ENCODE measurements at places on chromosomes 3 and 15.

DNA sequence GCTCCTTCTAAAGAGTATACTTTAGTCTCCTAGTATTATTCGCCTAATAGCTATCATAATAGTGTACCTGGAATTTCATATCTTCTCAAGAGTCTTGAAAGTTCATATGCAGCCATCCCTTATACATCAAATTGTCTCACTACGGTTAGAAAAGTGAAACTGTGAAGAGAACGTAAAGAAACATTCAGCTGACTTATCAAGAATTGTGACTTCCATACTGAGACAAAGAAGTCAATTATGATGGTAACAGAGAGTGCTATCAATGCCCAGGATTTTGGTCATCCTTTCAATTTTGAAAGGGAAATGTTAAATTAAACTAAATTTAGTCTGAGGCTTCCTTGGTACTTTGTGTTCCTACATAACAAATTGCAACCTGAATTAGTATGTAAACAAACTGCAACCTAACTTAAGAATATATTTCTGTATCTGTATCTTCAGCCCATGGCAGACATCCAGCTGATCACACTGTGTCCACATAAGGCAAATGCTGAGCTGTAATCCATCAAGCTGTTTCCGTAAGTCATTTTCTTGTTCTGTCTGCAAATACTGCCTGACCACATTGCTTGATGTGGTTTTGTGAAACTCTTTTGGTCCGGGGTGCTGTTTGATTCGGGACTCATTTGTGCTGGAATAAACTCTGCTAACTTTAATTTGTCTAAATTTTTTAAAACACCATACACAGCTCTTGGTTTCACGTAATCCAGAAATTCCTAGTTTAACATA is 469.6 kb downstream of the SI start:
- DNase-seq: no peak

DNA sequence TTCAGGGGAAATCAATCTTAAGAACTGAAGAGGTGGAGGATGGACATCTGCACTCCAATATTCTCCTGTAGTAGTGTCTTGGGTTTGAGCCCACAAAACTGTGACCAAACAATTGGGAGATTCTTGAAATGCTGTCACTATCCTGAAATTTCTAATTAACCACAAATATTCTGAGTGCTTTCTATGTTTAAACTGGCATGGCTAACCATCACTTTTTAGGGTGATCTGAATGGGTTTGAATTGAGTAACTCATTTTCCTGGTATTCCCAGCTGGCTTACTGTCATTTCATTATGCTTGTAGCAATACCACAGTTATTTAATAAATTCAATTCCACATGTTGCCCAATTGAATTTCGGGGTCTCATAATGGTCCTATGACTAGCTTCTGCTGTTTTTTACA is 216.9 kb upstream of the DCBLD2 start:
- no peak for DNase-seq

DNA sequence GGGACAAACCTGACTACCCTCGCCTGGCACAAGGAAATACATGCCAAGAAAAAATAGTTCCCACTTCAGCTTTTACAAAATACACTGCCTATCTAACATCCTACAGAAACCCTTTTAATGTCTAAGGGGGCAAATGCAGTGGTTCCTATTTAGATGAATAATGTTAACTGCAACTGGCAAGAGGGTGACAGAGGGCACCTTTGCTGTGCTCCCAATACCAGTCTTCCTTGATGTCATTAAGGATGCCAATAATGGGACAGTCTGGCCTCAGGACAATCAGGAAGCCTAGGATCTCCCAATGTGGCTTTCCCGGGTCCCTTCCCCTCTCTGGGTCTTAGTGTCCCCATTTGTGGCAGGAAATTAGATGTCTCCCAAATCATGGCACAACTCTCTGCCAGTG is 13.9 kb downstream of the CSRNP1 start:
- no peak for DNase-seq

GRCh38 chr3:69648126-69648525 is 91.1 kb upstream of the MITF start:
- DNase-seq: no peak

GRCh38 chr3:3307491-3307890 is 128.0 kb upstream of the CRBN start:
- DNase-seq: no peak

- no peak for DNase-seq
Observed at GRCh38 chr3:100046986-100047385, 67.3 kb downstream of the FILIP1L start.

DNA sequence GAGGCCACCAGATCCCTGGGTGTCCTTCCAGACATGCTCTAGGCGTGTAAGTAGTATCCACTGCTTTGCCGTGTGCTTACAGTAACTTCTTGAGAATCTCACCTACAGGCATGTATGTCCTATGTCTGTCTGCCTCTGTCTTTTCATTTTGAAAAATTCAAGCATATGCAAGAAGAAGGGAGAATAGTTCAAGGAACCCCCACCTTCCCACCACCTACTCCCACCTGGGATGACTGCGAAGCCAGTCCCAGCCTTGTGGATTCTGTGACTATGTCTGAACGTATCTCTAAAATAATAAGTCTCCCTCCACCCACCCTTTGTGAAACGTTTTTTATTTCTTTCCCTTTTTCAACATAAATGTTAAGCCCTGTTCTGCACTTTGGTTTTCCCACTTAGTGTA is 15.0 kb downstream of the CHST13 start:
- no peak for DNase-seq

DNA sequence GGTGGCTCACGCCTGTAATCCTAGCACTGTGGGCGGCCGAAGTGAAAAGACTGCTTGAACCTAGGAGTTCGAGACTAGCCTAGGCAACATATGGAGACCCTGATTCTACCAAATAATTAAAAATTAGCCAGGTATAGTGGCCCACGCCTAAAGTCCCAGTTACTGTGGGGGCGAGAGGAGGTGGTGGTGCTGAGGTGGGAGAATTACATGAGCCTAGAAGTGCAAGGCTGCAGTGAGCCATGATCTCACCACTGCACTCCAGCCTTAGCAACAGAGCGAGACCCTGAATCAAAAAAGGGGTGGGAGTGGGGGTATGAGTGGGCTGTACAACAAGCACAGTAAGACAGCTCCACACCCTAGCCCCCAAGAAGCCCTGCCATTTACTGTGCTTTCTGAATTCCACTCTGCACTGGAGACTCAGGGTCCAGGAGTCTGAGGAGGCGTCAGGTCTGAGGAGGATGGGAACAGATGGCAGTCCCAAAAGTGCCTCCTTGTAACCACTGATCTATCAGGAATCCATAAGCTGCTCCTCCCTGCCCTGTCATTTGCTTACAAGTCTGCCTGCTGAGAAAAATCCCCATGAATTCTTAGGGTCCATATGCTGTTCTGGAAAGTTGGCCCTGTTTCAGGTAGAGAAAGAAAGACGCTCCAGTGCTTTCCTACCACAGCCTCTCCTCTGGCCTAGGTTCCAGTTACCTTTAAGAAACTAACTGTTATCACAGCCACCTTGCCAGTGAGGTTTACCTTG is 171.1 kb downstream of the MAGI1 start:
- DNase-seq: no peak

- DNase-seq: no peak
Observed at GRCh38 chr3:69052472-69052898, 352 bp upstream of the TMF1 start.

DNA sequence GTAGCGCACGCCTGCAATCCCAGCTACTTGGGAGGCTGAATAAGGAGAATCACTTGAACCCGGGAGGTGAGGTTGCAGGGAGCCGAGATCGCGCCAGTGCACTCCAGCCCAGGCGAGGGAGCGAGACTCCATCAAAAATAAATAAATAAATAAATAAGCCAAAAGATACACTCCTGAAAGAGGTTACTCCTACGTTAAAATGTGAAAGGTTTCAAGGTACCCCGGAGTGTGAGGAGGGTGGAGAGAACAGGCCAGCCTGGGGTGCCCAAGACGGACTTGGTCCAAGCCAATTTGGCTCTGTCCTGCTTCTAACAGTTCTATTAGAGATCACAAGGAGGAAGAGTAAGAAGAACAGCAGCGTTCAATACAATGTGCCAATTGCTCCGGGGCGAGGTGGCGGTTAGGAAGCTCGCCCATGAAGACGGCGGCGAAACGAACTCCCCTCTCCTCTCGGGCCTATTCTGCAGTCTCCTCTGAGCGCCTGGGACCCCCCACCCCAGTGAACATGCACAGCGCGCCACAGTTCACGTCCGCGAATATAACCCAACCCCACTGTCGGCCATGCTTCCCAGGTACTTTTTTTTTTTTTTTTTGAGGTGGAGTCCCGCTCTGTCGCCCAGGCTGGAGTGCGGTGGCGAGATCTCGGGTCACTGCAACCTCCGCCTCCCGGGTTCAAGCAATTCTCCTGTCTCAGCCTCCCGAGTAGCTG is 942 bp downstream of the ELP6 start:
- peak; percentile 39 for DNase-seq

DNA sequence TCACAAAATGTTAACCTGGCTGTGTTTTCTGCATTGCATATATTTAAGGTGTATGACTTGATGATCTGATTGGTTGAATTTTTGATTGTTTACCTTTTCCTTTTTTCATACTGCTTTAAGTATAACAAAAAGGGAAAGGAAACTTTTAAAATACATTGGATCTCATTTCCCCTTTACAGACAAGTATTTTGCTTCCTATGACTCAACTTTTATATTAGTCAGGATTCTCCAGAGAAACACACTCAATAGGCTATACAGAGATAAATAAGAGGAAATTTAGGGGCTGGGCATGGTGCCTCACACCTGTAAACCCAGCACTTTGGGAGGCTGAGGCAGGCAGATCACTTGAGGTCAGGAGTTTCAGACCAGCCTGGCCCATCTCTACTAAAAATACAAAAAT is 205.8 kb downstream of the TJP1 start:
- DNase-seq: no peak

- no peak for DNase-seq
Observed at GRCh38 chr3:121707531-121708273, 41.8 kb downstream of the GOLGB1 start.

GRCh38 chr3:161067335-161067734 is 37.8 kb downstream of the B3GALNT1 start:
- DNase-seq: no peak

GRCh38 chr3:71994906-71995305 is 210.0 kb upstream of the PROK2 start:
- DNase-seq: no peak

Data from CD4-positive, alpha-beta T cell treated with Interleukin-21 for 1 hour (primary cell).